ENCODE measurements at places on chromosomes 6 and 20. TPM values are rescaled to one million over a fixed set of nuclear protein-coding genes. Genes with fewer than 3 reads are reported as not detected.

DNA sequence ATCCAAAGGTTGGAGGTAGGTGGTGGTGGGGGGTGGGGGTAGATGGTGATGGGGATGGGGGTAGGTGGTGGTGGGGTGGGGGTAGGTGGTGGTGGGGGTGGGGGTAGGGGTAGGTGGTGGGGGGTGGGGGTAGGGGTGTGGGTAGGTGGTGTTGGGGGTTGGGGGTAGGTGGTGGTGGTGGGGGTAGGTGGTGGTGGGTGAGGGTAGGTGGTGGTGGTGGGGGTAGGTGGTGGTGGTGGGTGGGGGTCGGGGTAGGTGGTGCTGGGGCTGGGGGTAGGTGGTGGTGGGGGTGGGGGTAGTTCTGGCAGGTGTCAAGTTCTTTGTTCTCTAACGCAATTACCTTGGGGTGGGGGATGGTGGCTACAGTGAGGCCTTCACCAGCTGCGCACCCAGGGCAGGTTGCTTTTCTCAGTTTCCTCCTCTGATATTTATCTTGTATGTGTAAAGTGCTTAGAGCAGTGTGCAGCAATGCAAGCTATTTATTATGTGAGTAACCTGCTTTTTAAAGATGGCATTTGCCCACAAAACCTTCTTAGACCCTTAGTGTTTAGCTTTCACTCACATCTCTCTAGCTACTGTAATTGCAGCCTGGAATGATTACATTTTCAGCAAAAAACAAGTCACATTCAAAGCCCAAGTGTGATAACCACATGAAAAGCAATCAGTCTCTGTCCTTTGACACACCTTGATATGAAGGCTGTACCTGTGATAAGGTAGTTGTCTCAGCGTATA, 8.2 kb upstream of the CCDC167 start:
- H3K27ac ChIP-seq: peak overlapping the region; percentile 54
- peak overlapping the region; percentile 22 for H3K4me3 ChIP-seq
- no peak for DNase-seq
- no peaks in the 10 kb centered on the region for H3K36me3 ChIP-seq
- no peaks in the 10 kb centered on the region for H3K27me3 ChIP-seq

DNA sequence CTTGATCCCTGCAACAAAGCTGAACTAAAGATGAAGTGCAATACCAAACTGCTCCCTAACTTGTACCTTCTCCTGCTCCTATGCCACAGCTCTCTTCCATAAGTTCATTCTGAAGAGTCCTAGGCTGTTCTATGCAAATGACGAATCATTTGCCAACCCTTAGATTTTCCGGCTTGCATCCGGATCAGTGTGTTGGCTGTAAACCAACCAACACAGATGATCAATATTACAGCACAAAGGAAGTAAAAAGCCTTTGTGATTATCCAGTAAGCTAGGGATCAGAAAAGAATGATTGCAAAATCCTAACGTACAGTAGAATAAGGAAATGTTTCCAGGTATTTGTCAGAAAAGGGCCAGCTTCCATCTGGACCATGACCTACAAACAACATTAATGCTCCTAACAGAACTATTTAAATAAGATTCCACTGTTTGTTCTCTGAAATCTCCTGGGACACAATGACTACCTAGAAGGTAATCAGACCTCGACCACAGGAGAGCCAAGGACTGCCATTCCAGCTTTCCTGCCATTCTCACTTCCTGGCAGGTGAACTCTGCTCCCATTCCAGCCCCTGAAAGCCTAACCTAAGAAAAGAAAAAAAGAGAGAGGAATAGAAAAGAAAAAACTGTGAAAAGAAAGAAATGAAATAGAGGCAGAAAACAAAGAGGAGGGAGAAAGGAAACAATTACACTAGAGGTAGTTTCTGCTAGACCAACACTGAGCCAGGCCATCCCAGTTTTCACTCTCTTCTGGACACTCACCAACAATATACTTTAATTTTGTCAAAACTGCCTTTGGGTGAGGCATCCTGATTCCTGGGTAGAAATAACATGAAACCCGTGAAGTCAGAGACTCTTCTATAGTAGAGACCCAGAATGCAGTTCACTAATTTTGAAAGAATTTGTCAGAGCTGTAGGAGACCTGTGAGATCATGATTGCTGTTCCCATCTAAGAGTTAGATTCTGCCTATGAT, 19.7 kb downstream of the GMDS start:
- H3K36me3 ChIP-seq: no peaks in the 10 kb centered on the region
- H3K27me3 ChIP-seq: no peaks in the 10 kb centered on the region
- H3K4me1 ChIP-seq: peaks cover 21% of the 10 kb centered on the region
- no peak overlapping the region for H3K4me3 ChIP-seq

DNA sequence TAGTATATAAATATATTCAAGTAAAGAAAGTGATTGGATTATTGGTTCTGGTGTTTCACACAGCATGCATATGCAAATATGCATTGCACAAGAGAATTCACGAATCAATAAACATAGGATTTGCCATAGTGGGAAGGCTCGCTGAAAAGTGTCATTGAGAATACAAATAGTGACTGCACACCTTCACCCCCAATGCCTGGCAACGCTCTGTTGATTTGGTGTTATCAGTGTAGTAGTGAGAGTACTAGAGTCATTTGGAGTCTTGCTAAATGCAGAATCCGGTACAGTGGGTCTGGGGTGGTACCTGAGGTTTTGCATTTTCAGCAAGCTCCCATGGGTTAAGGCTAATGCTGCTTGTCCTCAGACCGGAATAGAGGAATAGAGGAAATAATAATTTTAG, 49.7 kb upstream of the NAA20 start:
- no peak overlapping the region for H3K4me3 ChIP-seq
- H3K27ac ChIP-seq: no peak overlapping the region
- DNase-seq: no peak
- no peaks in the 10 kb centered on the region for H3K36me3 ChIP-seq
- H3K4me1 ChIP-seq: no peaks in the 10 kb centered on the region
- no peaks in the 10 kb centered on the region for H3K27me3 ChIP-seq

- no peaks in the 10 kb centered on the region for H3K4me1 ChIP-seq
- H3K4me3 ChIP-seq: no peak overlapping the region
- DNase-seq: no peak
- H3K36me3 ChIP-seq: no peaks in the 10 kb centered on the region
Measured at GRCh38 chr6:56820060-56820459, 134.8 kb upstream of the BEND6 start.

- H3K27me3 ChIP-seq: peaks cover under 1% of the 10 kb centered on the region
- peaks cover 22% of the 10 kb centered on the region for H3K36me3 ChIP-seq
- H3K27ac ChIP-seq: peak overlapping the region; percentile 97
- peak overlapping the region; percentile 99 for H3K4me3 ChIP-seq
- peaks cover 36% of the 10 kb centered on the region for H3K4me1 ChIP-seq
- no peak for DNase-seq
Measured at GRCh38 chr6:32128751-32129296, 778 bp upstream of the ATF6B start.

- H3K4me3 ChIP-seq: no peak overlapping the region
- no peaks in the 10 kb centered on the region for H3K4me1 ChIP-seq
- no peaks in the 10 kb centered on the region for H3K36me3 ChIP-seq
Measured at GRCh38 chr6:167442245-167442644, 117.4 kb downstream of the TTLL2 start.

DNA sequence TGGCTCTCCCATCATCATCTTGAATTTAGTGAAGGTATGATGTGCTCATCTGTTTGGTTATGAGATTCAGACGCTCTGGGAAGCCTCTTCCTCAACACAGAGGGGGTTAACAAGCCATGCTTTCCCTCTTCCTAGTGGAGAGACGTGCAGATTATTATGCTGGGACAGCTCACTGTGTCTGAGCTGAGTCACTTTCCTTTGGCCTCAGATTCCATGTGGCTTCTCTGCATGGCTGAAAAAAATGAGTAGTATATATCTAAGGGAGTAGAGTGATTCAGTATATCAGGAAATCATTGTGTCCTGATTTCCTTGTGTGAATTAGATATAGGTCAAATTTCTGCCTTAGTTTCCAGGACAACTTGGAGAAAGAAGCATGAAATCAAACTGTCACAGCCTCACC, 52.6 kb downstream of the FIG4 start:
- no peaks in the 10 kb centered on the region for H3K27me3 ChIP-seq
- no peaks in the 10 kb centered on the region for H3K4me1 ChIP-seq
- H3K4me3 ChIP-seq: no peak overlapping the region
- no peak overlapping the region for H3K27ac ChIP-seq
- peaks cover 5% of the 10 kb centered on the region for H3K36me3 ChIP-seq
- no peak for DNase-seq

GRCh38 chr20:21323640-21324039, 20.5 kb downstream of the XRN2 start:
- H3K27ac ChIP-seq: no peak overlapping the region
- no peak for DNase-seq
- H3K4me1 ChIP-seq: peaks cover 47% of the 10 kb centered on the region
- no peak overlapping the region for H3K4me3 ChIP-seq
- peaks cover 59% of the 10 kb centered on the region for H3K36me3 ChIP-seq

DNA sequence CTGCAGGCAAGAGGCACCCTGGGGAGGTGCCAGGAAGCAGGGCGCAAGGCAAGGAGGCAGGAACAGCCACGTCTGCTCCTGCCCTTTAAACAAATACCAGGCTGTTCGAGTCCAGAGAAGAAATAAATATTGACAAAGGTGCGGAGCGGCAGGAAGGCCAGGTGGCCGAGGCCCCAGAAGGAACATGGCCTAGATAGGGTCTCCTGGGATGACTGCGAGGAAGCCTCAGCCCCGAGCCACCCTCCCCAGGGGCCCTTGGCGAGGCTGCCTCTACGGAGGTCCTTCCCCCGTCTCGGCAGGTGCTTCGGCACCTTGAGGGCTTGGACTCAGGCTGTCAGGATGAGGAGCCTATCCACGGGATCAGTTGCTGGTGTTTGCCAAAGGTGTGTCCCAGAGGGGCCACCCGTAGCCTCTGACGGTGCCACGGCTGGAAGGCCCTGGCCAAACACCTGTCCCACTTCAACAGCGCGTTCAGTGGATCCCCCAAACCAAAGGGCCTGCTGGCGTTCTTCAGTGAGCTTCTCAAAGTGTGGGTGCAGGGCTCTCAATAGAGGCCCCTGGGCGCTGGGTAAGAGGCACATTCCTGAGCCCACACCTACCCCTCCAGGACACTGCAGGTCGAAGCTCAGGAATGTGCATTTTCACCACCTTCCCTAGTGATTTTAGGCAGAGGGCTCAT, 39.8 kb downstream of the SNX5 start:
- no peaks in the 10 kb centered on the region for H3K4me1 ChIP-seq
- peaks cover 19% of the 10 kb centered on the region for H3K27me3 ChIP-seq
- H3K36me3 ChIP-seq: no peaks in the 10 kb centered on the region

GRCh38 chr6:149247385-149247763, 70.1 kb upstream of the TAB2 start:
- no peak overlapping the region for H3K27ac ChIP-seq
- no peaks in the 10 kb centered on the region for H3K27me3 ChIP-seq
- peaks cover 8% of the 10 kb centered on the region for H3K36me3 ChIP-seq
- no peak overlapping the region for H3K4me3 ChIP-seq
- H3K4me1 ChIP-seq: peaks cover 34% of the 10 kb centered on the region
- no peak for DNase-seq

DNA sequence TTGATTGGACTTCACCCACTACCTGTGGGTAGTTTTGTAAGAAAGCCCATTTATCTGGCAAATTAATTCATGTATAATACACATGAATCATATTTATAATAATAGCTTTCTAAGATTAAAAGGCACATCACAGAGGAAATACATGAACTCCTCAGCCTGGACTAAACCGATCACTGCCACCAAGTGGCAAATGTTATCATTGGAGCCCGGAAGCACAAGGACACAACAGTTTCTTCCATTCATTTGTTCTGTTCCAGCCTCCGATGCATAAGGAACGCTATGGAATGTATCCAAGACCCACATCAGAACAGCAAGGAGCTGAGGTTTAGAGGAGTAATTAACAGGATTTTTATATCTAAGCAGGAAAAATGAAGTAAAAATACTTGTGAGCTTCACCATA, 13.9 kb upstream of the IPCEF1 start:
- H3K4me3 ChIP-seq: no peak overlapping the region
- DNase-seq: no peak
- peaks cover 16% of the 10 kb centered on the region for H3K27me3 ChIP-seq
- peaks cover 2% of the 10 kb centered on the region for H3K4me1 ChIP-seq

GRCh38 chr6:11144393-11144851, 32.9 kb upstream of the ERVFRD-1 start:
- H3K4me1 ChIP-seq: peaks cover 12% of the 10 kb centered on the region
- no peak overlapping the region for H3K27ac ChIP-seq
- H3K36me3 ChIP-seq: no peaks in the 10 kb centered on the region

DNA sequence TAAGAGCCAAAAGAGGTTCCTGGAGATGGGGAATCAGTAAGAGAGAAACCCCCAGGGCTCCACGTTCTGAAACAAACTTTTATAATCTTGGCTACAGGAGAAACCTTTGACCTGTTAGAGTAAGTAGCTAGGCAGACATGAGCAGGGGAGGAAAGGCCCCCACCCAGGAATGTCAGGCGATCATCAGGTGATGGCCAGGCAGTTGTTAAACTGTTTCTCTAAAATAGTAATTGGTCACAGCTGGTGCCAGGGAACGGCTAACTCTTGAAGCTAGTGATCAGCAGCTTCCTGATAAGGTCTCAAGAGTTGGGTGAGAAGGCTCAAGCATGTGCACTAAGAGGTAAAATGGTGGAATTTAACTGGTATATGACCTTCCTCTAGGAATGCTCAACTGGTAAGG, 263.8 kb downstream of the HDGFL1 start:
- H3K27ac ChIP-seq: no peak overlapping the region
- no peak overlapping the region for H3K4me3 ChIP-seq
- no peaks in the 10 kb centered on the region for H3K27me3 ChIP-seq
- H3K36me3 ChIP-seq: no peaks in the 10 kb centered on the region
- H3K4me1 ChIP-seq: no peaks in the 10 kb centered on the region
- DNase-seq: no peak

DNA sequence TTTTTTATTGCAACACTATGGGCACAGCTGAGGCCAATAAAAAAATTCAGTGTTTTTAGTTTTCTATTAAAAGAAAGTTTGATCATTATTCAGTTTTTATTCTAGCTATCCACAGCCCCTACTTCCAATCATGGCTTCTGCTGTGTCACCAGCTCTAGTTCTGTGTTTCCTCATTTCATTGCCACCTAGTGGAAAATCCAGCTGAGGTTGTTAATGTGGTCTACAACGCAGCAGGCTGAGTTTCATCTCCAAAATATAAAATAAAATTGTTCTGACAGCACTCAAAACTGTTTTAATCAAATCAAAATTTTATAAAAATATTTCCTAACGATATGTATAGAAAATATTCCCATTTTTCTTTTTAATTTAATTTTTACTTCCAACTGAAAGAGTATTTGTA, 13.6 kb downstream of the COL9A1 start:
- H3K27me3 ChIP-seq: peaks cover 13% of the 10 kb centered on the region
- no peaks in the 10 kb centered on the region for H3K4me1 ChIP-seq
- no peak for DNase-seq

GRCh38 chr6:75114195-75114594, 91.7 kb downstream of the COL12A1 start:
- H3K27ac ChIP-seq: no peak overlapping the region
- peaks cover 4% of the 10 kb centered on the region for H3K27me3 ChIP-seq
- DNase-seq: no peak
- no peaks in the 10 kb centered on the region for H3K36me3 ChIP-seq
- no peak overlapping the region for H3K4me3 ChIP-seq
- H3K4me1 ChIP-seq: peaks cover 5% of the 10 kb centered on the region

Gene CAPN11
- 0.30 TPM for total RNA-seq

Gene GINS1
- 33.5 TPM for total RNA-seq

Gene EYS
- not detected for total RNA-seq

Gene TTBK1
- total RNA-seq: 1.5 TPM

Gene ETV7
- total RNA-seq: 0.51 TPM

Gene EPB41L1
- 0.41 TPM for total RNA-seq

Gene GTF3C6
- total RNA-seq: 146 TPM

Gene GPR6
- total RNA-seq: not detected

Gene FAM83D
- 15.4 TPM for total RNA-seq

Gene NRSN1
- not detected for total RNA-seq

Gene MYLK2
- 0.51 TPM for total RNA-seq

Gene FILIP1
- total RNA-seq: not detected
